Activated CD8-positive, alpha-beta T cell treated with anti-CD3 and anti-CD28 coated beads, Interleukin-2, amount 10 ng/mL, durations not matched to agents 7 days and 5 days (primary cell): ENCODE measurements at places on chromosomes 3 and 15. TPM values are rescaled to one million over a fixed set of nuclear protein-coding genes. Genes with fewer than 3 reads are reported as not detected.

LCTL gene
- total RNA-seq = not detected

IL12A gene
- not detected for total RNA-seq

PLA2G4B gene
- 13.1 TPM for total RNA-seq

SORD gene
- total RNA-seq = 7.5 TPM

EPHB3 gene
- 0.13 TPM for total RNA-seq

SNUPN gene
- total RNA-seq = 31.4 TPM

PPP1R14D gene
- total RNA-seq = not detected

TOPAZ1 gene
- total RNA-seq = not detected

RNF111 gene
- total RNA-seq = 36.7 TPM

ISL2 gene
- 0.37 TPM for total RNA-seq

PRR20G gene
- not detected for total RNA-seq

ACTC1 gene
- not detected for total RNA-seq

SLITRK3 gene
- not detected for total RNA-seq

CFAP44 gene
- total RNA-seq = 4.5 TPM

DHX36 gene
- total RNA-seq = 67.7 TPM

PPCDC gene
- total RNA-seq = 29.1 TPM

DLL4 gene
- not detected for total RNA-seq

EIF1B gene
- 33.2 TPM for total RNA-seq

ZBBX gene
- total RNA-seq = not detected

SLC30A4 gene
- 2.1 TPM for total RNA-seq

MOBP gene
- not detected for total RNA-seq
